Posterior vena cava (tissue), 2 donors: ENCODE measurements at places on chromosomes 6 and 20. TPM values are rescaled to one million over a fixed set of nuclear protein-coding genes. Genes with fewer than 3 reads are reported as not detected.
A peak's percentile ranks its signal among the peaks of the same experiment; 100 is the strongest.

The RAET1E gene
- not detected for total RNA-seq

The EPB41L2 gene
- 193 TPM for total RNA-seq

DNA sequence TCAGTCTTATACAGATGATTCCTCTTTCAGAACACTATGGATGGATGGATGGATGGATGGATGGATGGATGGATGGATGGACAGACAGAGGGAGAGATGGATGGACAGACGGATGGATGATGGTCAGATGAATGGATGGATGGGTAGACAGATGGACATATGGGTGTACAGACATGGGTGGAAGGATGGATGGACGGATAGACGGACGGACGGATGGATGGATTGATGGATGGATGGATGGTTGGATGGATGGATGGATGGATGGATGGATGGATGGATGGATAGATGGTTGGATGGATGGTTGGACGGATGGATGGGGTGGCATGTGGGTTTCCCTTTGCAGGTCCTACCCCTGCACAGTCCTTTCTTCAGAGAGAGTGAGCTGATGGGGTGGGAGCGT is 320.7 kb downstream of the CDH4 start:
- no peak for DNase-seq

The TNNC2 gene
- 0.48 TPM for total RNA-seq

DNA sequence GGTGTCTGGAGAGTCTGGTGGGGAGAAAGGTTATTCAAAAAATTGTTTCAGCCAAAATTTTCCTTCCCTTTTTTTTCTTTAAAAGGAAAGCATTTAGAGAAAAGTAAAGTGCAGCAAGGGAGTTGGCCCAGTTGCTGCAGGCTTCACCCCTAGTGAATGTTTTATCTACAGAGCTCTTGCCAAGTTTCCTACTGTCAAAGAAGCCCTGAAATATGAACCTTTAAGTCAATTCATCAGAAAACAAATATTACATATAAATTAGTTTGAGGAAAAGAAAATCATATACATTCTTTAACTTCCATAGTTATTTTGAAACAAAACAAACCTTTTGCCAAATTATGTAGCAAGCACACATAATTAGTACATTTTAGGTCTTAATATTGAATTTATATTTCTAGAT is 25.0 kb upstream of the HMGCLL1 start:
- DNase-seq = no peak

- DNase-seq = no peak
Observed at GRCh38 chr6:145405006-145405551, 330.2 kb downstream of the EPM2A start.

DNA sequence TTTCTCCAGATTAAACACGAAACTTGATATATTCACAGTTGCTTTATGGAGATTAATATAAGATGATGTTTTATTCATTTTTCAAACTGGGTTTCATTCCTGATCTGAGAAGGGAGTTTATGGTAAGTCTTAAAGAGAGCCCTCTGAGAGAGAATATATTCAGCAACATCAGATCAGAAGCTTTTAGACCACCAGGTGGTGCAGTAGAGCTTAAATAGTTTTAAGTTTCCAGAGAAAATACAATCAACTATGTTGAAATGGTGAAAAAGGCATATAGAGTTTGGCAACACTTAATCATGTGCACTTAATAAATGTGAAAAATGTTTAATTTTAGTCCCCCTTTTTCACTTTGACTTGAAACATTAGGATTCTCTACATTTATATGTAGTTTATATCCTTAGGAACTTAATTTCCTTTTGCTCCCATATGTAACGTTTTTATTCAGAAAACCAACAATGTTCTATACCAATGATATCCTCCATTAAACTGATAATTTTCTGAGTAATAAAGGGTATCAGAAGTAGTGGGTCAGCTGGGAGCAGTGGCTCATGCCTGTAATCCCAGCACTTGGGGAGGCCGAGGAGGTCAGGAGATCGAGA is 86.4 kb upstream of the CLDN20 start:
- no peak for DNase-seq

DNA sequence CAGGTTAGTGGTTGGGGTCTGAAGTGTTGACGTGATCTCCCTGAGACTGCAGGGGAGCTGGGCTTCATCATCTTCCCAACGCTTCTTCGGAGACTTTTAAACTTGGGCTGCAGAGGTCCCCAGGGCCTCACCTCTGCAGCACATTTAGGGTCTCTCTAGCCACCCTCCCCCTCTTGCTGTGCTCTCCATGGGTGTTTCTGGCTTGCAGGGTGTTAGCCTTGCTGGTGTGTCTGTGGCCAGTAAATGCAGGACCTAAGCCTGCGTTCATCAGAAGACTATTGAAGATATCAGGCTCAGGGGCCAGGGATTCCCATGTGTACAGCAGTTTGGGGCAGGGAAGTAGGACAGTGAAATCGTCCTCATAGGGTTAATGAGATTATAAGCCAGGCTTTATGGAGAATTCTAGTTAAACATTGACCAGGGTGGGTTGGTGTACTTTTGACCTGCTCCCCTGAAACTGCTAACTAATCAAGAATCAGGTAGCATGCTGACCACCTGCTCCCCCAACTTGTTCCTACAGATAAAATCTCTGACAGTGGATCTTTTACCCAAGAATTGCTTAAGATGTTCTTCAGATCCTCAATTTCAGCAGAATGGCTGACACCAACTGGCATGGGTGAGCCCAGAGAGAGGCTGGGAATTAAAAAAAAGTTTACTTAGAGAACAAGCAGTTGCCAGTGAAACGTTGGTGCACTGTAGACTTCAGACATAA is 3.8 kb upstream of the DDO start:
- no peak for DNase-seq

DNA sequence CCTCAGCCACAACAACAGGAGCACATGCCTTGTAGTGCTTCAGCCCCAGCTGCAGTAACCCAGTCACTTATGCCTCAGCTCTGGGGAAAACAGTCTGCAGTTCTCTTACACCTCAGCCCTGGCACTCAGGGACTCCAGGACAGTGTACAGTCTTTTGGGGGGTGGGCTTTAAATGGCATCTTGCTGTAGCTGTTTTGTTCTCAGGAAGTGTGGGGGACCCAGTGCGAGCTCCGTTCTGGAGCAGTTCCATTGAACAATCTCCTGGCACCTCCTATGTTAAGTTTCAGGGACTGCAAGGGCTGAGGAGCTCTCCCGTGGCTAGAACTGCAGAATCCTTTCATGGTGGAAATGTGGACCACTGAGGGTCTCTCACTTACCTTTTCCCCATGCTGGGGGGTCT is 55.2 kb downstream of the PLCG1 start:
- DNase-seq = no peak

The SOX18 gene
- 47.6 TPM for total RNA-seq

DNA sequence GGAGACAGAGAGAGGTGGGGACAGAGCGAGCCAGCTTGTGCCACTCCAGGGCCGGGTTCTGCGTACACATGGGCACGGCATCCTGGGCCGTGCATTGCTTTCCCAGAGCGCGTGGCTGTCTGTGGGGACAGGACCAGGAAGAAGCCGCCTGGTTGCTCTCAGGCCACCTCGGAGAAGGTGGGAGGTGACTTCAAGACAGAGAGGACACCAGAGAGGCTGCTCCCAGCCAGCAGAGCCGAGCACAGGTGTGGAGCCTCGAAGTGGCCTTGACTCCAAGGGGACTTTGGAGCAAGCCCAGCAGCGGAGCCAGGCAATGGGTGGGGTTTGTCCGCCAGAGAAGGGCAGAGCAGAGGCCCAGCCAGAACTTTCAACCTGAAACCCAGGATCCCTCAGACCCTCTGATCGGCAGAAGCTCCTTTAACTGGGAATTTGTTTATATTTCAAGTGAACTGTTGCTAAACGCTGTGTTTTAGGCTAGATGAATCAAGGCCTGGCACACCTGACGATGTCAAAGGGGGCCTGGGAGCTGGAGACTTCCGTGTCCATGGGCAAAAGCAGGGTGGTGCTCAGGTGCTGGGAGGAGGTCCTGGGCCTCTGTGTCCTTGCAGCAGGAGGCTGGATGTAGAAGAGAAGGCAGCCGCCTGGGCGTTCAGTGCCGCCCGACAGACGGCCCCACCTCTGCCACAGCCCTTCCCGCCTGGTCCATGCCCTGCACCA is 262.1 kb downstream of the DLL1 start:
- DNase-seq = peak; percentile 65

DNA sequence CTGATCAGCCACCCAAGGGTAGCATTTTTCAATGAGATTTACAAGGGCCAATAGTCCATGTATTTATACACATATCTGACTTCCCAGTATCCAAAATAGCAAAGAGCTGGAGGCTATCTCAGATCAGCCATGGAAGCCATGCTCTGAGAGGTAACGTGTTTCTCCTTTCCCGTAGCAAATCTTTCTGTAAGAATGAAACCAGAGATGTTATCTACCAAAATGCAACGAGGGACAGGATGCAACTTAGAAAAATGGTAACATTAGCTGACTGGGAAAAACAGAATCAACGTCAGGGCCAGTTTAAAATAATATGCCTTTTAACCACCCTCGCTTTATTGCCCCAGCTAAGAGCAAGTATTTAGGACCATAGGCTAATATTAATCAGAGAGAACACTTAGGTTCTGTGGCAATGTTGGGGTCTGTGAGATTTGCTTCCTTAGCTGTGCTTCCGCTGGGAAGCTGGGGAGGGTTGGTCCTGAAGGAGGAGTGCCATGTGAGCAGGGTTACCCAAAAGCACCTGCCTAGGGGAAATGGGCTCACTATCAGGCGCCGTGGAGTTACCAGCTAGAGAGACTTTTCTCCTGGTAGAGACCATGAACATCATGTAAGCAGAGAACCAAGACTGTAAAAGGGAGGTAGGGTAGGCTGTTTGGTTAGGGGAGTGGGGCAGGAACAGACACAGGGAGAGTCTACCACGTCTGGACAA is 1.2 kb downstream of the ZNF831 start:
- DNase-seq = no peak

GRCh38 chr20:19820555-19821211 is 62.6 kb downstream of the RIN2 start:
- no peak for DNase-seq

- DNase-seq = no peak
Observed at GRCh38 chr6:40054186-40054585, 119.9 kb upstream of the MOCS1 start.

The PRR18 gene
- not detected for total RNA-seq

DNA sequence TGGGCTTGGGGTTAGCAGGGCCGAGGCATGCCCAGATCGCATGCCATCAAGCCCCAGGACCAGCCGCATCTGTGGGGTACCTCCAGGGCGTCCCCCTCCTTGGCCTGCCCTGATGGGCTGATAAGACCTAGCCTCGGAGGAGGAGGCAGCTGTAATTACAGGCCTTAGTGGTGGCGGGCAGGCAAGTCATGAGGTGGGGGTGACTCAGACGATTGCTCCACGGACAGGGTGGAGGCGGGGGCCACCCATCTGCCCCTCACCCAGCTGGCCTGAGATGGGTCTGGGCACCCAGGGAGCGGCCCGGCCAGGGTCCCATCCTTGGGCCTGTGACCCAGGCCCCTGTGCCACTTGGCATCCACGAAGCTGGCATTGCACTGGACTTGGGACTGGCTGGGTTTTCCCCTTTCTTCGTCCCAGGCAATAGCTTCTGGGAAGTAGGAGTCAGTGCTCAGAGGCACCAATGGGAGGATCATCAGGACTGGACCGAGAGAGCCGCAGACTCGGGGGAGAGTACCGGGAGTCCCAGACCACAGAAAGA is 57.5 kb downstream of the CEBPB start:
- no peak for DNase-seq

- DNase-seq = no peak
Observed at GRCh38 chr6:165031502-165031901, 277.9 kb downstream of the C6orf118 start.

- DNase-seq = no peak
Observed at GRCh38 chr6:66638518-66638917, 931.5 kb upstream of the EYS start.

DNA sequence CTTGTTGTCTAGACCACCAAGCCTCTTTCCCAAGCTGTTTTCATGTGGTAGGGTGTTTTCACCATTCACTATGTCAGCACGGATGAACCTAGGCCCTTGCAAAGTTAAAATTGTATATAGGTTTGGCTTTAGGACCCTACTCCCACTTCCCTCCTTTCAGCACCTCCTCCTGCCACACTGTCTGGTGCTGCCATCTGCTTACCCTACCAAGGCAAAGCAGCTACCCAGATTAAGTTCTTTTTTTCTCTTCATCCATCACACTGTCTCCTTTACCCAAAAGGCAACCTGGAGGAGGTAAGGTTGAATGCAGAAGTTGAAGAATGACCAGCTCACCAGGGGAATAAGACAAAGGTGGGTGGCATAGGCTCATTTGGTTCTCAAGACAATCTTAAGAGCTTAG is 184.0 kb downstream of the CDC5L start:
- no peak for DNase-seq

- DNase-seq = no peak
Observed at GRCh38 chr20:50062006-50062838, 50.7 kb downstream of the UBE2V1 start.

The C6orf15 gene
- total RNA-seq = not detected

- no peak for DNase-seq
Observed at GRCh38 chr6:166774770-166775169, 147.7 kb upstream of the RPS6KA2 start.

DNA sequence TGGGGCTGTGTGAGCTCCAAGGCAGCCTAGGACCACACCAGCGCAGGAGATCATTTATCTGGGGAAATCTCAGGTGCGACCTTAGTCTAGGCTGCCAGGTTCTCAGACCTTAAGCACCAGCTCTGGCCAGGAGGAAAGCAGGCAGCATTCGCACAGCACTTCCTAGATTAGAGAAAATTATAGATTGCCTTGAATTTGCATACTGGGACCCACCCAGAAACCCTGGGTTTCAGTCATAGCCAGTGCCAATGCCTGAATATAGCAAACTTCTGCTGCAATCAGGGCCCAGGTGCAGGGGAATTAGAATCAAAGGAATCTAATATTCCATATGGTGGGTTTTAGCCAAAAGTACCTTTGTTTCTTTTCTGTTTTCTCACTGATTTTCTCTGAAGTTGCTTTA is 204.3 kb upstream of the CST7 start:
- DNase-seq = no peak

GRCh38 chr20:49448917-49449316 is 33.6 kb downstream of the KCNB1 start:
- peak; percentile 23 for DNase-seq

DNA sequence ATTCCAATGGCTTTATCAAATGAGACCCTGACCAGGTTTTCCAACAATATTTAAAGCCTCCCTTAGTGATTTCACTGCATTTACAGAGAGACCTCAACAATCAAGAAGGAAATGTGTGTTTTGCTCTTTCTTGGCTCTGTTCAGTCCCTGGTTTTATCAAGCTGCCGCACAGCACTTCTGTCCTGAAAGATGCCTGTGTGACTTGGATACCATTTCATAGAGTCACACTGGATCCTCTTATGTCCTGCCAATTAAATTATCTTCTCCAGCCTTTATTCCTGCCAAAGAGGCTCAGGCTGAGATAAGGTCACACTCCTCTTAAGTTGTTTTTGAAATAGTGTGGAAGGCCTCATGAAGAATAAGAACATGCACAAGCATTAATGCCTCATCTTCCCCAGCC is 197.0 kb upstream of the RNF217 start:
- DNase-seq = no peak

The DSP gene
- 3.4 TPM for total RNA-seq
